ENCODE measurements at places on chromosomes 5 and 9. TPM values are rescaled to one million over a fixed set of nuclear protein-coding genes. Genes with fewer than 3 reads are reported as not detected.

DNA sequence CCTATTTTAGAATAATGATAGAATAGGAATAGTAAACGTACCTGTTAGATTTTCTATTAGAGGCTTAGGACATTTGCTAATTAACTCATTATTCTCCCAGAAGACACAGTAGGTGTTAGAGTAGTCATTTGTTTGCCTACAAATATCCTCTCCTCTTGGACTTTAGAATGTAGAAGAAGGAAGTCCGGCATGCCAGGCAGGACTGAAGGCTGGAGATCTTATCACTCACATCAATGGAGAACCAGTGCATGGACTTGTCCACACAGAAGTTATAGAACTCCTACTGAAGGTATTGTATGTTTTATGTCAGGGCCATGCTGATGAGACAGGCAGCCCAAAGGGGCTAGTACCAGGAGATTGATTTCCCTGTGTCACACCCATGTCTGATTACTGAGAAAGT is 43.3 kb downstream of the CD180 start:
- no peaks in the 10 kb centered on the region for H3K4me1 ChIP-seq
- no peak overlapping the region for H3K27ac ChIP-seq
- peaks cover 7% of the 10 kb centered on the region for H3K36me3 ChIP-seq
- no peak for DNase-seq
- H3K4me3 ChIP-seq: no peak overlapping the region

GRCh38 chr9:6549106-6549800 is 96.3 kb downstream of the GLDC start:
- H3K27me3 ChIP-seq: no peaks in the 10 kb centered on the region
- DNase-seq: no peak
- H3K36me3 ChIP-seq: no peaks in the 10 kb centered on the region
- H3K4me1 ChIP-seq: peaks cover 14% of the 10 kb centered on the region
- no peak overlapping the region for H3K4me3 ChIP-seq

- no peaks in the 10 kb centered on the region for H3K27me3 ChIP-seq
- H3K4me1 ChIP-seq: peaks cover 17% of the 10 kb centered on the region
- no peak for DNase-seq
- H3K4me3 ChIP-seq: no peak overlapping the region
- no peak overlapping the region for H3K27ac ChIP-seq
Measured at GRCh38 chr5:61320860-61321259, 11.2 kb upstream of the ZSWIM6 start.

DNA sequence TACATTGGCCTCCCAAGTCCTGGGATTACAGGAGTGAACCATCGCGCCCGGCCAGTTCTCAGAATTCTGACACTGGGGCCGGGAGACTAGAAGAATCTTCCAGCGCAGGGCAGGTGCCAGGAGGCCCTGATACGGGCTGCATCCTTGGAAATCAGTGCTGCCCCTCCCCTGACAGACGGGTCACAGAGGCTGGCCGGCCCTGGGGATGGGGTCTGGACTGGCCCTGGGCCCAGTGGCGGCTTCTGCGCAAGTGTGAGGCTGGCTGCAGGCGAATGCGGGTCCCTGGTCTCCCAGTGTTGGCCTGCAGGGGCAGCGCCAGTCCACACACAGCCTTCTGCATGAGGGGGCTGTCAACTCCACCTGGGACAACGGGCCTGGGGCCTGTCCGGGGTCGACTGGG is 831 bp upstream of the TBC1D9B start:
- no peaks in the 10 kb centered on the region for H3K27me3 ChIP-seq
- peaks cover 3% of the 10 kb centered on the region for H3K36me3 ChIP-seq
- peak; percentile 13 for DNase-seq
- H3K27ac ChIP-seq: no peak overlapping the region

- no peaks in the 10 kb centered on the region for H3K4me1 ChIP-seq
- H3K36me3 ChIP-seq: peaks cover 4% of the 10 kb centered on the region
- H3K27me3 ChIP-seq: no peaks in the 10 kb centered on the region
- DNase-seq: no peak
Measured at GRCh38 chr9:105359892-105360291, 87.9 kb upstream of the FSD1L start.

DNA sequence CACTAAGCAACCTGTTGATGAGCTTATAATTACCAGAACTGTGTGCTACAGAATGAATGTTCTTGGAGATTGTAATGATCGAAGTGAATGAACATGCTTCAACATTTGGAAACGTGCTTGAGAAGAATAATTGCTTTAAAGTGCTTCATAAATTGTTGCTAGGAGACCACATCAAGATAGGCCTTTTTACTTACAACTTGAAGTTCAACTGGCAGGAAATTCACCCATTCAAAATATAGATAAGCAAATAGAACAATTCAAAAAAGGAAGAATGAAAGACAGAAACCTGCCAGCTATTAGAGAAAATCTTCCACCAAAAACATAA is 38.0 kb upstream of the SLC44A1 start:
- no peak overlapping the region for H3K4me3 ChIP-seq
- no peak overlapping the region for H3K27ac ChIP-seq
- DNase-seq: no peak
- H3K4me1 ChIP-seq: peaks cover 12% of the 10 kb centered on the region
- no peaks in the 10 kb centered on the region for H3K36me3 ChIP-seq

- H3K27ac ChIP-seq: no peak overlapping the region
- H3K4me1 ChIP-seq: no peaks in the 10 kb centered on the region
- H3K27me3 ChIP-seq: peaks cover 2% of the 10 kb centered on the region
- H3K4me3 ChIP-seq: no peak overlapping the region
- no peak for DNase-seq
Measured at GRCh38 chr9:95381221-95381620, 63.7 kb upstream of the FANCC start.

Gene TMEM250
- total RNA-seq: 39.0 TPM

Gene ZNF622
- 24.0 TPM for total RNA-seq

Gene CDH9
- total RNA-seq: 0.14 TPM
